ENCODE measurements at places on chromosomes 12 and 14. TPM values are rescaled to one million over a fixed set of nuclear protein-coding genes. Genes with fewer than 3 reads are reported as not detected.
A peak's percentile ranks its signal among the peaks of the same experiment; 100 is the strongest.

DNA sequence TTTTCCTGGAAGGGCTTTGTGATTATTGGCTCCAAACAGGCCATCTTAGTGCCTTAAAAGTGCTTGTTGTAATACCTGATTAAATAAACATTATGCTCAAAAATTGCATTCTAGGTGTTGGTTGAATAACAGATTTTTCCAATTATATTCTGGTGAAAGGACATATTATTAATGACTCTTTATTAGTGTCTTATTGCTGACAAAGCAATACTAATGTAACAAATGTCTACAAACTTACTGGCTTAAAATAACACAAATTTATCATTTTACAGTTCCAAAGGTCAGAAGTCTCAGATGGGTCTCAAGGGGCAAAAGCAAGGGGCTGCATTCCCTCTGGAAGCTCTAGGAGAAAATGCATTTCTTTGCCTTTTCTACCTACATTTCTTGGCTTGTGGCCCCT, 86.9 kb upstream of the CPM start:
- H3K4me3 ChIP-seq = no peak overlapping the region
- H3K4me1 ChIP-seq = no peaks in the 10 kb centered on the region

- no peaks in the 10 kb centered on the region for H3K4me1 ChIP-seq
- H3K36me3 ChIP-seq = no peaks in the 10 kb centered on the region
- DNase-seq = no peak
- H3K27ac ChIP-seq = no peak overlapping the region
Measured at GRCh38 chr14:37650356-37651037, 55.1 kb downstream of the TTC6 start.

DNA sequence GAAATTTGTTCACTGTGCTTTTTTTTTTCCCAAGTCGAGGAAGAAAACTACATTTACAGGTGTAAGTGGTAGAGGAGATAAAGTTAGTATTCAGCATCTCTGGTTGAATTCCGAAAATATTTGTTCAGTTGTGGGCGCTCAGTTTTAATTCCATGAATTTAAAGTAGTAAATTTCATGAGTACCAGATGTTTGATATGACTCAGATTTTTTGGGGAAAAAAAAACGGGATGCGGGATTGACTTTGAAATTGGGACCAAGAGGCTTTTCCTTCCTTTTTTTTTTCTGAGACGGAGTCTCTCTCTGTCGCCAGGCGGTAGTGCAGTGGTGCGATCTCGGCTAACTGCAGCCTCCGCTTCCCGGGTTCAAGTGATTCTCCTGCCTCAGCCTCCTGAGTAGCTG, 1.6 kb downstream of the TULP3 start:
- DNase-seq = no peak
- H3K27me3 ChIP-seq = no peaks in the 10 kb centered on the region
- peaks cover 20% of the 10 kb centered on the region for H3K4me1 ChIP-seq
- no peak overlapping the region for H3K27ac ChIP-seq
- peak overlapping the region; percentile 20 for H3K4me3 ChIP-seq

DNA sequence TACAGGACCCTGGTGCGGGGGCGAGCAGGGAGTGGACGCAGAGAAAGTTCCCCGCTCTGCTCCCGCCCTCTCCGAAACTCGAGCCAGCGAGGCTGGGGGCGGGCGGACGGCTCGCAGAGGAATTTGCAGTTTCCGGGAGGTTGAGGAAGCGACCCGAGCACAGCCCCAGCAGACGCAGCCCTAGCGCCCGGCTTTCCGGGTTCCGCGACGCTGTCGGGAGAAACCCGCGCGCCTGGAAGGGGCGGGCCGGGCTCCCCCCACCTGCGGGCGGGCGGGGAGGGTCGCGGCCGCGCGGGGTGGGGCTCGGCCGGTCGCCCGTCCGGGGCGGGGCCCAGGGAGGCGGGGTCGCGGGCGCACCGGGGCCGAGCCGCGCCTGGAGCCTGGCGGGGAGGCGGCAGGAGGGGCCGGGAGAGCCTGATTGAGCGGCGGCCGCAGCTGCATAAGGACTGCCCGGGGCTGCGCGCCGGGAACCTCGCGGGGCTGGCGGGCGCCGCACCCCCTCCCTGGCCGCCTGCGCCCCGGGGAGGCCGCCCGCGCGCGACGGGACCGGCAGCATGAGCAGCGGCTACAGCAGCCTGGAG, at the start of gene RASSF3:
Gene RASSF3 (plus strand): TSS at position 417 of the 581 bp plus-strand sequence. CDS start 138 bp downstream, at position 555.
- H3K4me3 ChIP-seq = peak within 1 kb of the TSS; percentile 97
- peak within 1 kb of the TSS; percentile 95 for H3K27ac ChIP-seq
- peak; percentile 89 for DNase-seq
- peaks cover 32% of the 10 kb centered on the region for H3K4me1 ChIP-seq

GRCh38 chr14:101351146-101351545, 210.1 kb upstream of the DIO3 start:
- no peak for DNase-seq
- no peaks in the 10 kb centered on the region for H3K4me1 ChIP-seq
- H3K36me3 ChIP-seq = peaks cover 5% of the 10 kb centered on the region
- no peak overlapping the region for H3K4me3 ChIP-seq
- no peak overlapping the region for H3K27ac ChIP-seq

CLMN gene
- total RNA-seq = 3.5 TPM

ACRBP gene
- 0.98 TPM for total RNA-seq

Data from natural killer cell treated with Interleukin-12 subunit alpha and Interleukin-12 subunit beta and Interleukin-15 and Interleukin-18, amount 100 ng/mL, for 72 hours (primary cell).